ENCODE measurements at places on chromosomes 7 and 10. TPM values are rescaled to one million over a fixed set of nuclear protein-coding genes. Genes with fewer than 3 reads are reported as not detected.

- DNase-seq: no peak
Measured at GRCh38 chr7:123367031-123367430, 167.3 kb upstream of the SLC13A1 start.

GRCh38 chr10:71697938-71698709 lies 21.5 kb downstream of the C10orf105 start:
- DNase-seq: no peak

The ASZ1 gene
- not detected for total RNA-seq

The GALNT11 gene
- total RNA-seq: 33.4 TPM

DNA sequence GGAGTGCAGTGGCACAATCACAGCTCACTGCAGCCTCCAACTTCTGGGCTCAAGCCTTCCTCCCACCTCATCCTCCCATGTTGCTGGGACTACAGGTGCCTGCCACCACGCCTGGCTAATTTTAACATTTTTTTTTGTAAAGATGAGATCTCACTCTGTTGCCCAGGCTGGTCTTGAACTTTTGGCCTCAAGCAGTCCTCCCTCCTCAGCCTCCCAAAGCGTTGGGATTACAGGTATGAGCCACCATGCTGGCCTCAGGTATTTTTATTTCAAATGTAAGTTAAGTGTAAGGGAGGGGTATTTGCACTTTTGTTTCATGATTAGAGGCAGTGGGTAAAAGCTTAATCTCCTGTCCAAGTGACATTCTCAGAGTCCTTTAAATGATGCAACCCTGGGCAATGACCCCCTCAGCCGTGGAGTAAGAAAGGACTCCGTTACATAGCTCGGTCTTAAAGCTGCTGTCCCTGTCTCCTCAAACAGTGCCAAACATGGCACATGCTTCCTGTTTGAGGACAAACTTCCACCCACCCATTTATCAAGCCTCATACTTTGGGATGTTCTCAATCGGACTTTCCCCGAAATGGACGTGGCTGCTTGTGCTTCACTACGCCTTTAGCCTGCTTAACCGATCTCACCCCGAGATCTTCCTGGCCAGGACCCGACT lies 296.1 kb downstream of the BAMBI start:
- no peak for DNase-seq

DNA sequence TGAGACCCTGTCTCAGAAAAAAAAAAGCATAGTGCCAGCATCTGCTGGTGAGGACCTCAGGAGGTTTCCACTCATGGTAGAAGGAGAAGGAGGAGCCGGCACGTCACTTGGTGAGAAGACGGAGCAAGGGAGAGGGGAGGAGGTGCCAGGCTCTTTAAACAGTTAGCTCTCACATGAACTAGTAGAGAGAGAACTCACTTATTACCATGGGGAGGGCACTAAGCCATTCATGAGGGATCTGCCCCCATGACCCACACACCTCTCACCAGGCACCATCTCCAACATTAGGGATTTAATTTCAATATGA lies 62.9 kb upstream of the VKORC1L1 start:
- DNase-seq: no peak

GRCh38 chr10:102869258-102870198 lies at the start of gene AS3MT:
AS3MT (plus strand) TSS chr10:102869470; CDS start chr10:102869593, 123 bp downstream.
- DNase-seq: no peak

DNA sequence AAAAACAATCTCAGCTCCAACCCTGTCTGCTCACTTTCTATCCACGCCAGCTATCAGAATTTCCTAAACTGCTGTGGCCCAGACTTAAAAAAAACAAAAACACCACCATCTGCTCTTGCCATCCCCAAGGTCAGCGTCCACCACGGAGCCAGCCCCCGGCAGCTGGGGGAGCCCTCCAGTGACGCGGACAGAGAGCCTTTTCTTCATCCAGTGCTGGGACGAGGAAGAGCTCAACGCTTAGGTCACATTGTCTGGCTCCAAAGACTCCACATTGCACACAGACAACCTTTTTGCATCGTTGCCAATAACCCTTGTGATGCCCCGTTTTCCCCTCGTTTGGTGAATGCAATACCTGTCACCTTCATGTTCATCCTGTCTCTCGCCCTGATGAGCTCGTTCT lies 67.4 kb upstream of the GNA12 start:
- no peak for DNase-seq

- no peak for DNase-seq
Measured at GRCh38 chr7:31123726-31124125, 71.6 kb downstream of the ADCYAP1R1 start.

GRCh38 chr10:109324721-109325120 lies 598.6 kb downstream of the XPNPEP1 start:
- no peak for DNase-seq

DNA sequence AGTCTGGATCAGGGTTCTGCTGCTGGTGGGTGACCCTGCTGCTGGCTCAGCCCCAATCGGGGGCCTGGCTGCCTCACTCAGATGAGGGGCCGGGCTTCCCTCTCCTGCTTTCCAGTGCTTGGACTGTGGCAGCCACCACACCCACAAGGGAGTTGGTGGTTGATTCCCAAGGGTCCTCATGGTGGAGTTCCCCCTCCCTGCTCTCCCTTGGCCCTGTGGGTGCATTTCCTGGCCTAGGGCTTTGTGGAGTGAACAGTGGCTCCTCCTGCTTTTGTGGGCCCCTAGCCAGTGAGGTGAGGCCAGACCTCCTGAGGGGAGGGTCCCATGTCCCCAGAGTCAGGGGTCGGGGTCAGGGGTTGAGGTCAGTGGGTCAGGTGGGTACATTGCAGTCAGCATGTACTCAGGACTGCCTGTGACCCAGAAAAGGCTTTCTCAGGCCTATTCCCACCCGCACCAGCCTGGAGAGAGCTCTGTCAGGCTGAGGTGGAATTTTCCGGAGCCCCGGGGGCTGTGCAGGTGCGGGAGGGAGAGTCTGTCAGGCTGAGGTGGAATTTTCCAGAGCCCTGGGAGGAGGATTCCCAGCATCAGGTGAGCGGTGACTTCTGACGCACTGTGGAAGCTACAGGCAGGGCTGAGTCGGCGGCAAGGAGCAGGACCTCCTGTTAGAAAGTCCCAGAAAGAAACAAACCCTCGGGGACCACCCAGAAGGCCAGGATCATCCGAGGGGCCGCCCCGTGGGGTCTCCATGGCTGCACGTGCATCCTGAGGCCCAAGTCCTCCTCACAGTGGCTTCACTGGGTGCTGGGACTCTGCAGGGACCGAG lies 94.4 kb upstream of the INSIG1 start:
- no peak for DNase-seq

- no peak for DNase-seq
Measured at GRCh38 chr10:97771055-97771891, 526 bp downstream of the SFRP5 start.

DNA sequence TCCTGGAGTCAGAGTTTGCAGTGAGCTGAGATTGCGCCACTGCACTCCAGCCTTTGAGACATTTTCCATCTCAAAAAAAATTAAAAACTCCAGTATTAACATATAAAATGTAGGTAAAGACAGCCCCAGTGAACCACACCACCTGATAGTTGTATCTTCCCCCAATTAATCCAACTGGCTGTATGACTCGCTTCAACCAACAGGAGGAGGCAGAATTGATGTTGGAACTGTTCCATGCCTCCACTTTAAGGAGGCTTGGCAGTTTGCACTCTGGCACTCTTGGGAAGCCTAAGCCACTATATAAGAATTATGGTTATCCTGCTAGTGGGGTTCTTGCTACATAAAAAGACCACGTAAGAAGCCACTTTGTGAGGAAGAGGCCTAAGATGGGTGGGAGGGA lies 72.7 kb downstream of the STK17A start:
- no peak for DNase-seq

The JAZF1 gene
- total RNA-seq: 5.5 TPM

The CALML3 gene
- not detected for total RNA-seq

The PAPSS2 gene
- total RNA-seq: 74.3 TPM

GRCh38 chr10:13056456-13057077 lies 43.4 kb upstream of the OPTN start:
- no peak for DNase-seq

All from pulmonary artery endothelial cell (primary cell).